Kasumi-1 (cell line): ENCODE measurements at places on chromosomes 5 and 9.

DNA sequence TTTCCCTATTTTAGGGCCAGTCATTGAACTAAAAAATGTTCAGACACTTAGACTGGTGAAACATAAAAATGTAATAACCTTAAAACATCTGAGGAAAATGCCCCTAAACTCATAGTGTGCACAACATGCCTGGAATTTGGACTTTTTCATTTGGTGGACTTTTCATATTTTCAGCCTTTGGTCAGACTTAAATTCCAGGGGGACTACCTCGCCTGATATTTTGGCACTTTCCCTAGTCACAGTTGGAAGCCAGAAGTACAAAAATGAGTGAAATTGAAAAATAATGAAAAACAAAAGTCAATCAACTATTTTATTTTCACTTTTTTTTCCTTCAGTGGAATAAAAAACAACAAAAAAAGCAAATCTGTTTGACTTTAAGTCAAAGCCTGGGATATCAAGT lies 256.2 kb downstream of the ACTL7B start:
- DNase-seq = no peak

DNA sequence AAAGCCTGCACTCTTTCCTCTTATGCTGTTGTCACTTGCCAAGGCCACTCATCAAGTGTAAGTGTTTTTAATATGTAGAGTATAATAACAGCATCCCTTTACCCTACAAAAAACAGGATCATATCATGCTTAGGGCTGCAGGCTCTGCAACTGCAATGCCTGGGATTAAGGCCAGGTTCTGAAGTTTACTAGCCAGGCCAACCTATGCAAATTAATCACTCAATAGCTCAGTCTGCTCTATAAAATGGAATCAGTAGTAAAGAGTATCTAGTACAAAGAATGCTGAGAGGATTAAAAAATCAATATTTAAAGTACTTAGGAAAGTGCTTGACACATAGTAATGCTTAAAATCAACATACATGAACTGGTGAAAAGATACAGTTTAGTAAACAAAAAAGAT lies 253.3 kb downstream of the EDIL3 start:
- DNase-seq = no peak

- no peak for DNase-seq
Measured at GRCh38 chr5:163384669-163385068, 52.7 kb upstream of the CCNG1 start.

- no peak for DNase-seq
Measured at GRCh38 chr9:84567805-84568204, 101.7 kb upstream of the NTRK2 start.

GRCh38 chr5:61348447-61348846 lies 16.4 kb downstream of the ZSWIM6 start:
- peak; percentile 10 for DNase-seq

- DNase-seq = no peak
Measured at GRCh38 chr5:169305366-169305765, 4.4 kb upstream of the SLIT3 start.

- DNase-seq = no peak
Measured at GRCh38 chr5:117332341-117332740, 757.7 kb upstream of the SEMA6A start.

GRCh38 chr9:6054280-6055099 lies 39.1 kb upstream of the RANBP6 start:
- DNase-seq = peak; percentile 25

DNA sequence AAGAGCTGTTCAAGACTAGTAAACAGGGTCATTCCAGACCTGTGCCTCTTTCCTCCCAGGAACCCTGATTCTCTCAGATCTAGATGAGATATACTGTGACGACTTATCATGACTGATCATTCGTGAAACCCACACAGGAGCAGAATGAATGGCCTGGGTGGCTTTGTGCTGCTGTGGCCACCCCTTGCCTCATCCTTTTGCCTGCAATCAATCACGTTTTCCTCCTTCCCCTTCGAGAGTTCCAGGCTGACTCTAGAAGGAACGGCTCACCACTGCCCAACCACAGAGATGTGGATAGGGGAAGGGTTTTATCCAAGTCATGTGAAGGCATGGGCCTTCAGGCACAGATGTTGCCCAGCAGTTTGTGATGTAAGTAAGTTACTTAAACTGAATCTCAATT lies 5.8 kb downstream of the ANXA6 start:
- DNase-seq = peak; percentile 86

GRCh38 chr9:133772581-133772980 lies 34.4 kb upstream of the SARDH start:
- no peak for DNase-seq

DNA sequence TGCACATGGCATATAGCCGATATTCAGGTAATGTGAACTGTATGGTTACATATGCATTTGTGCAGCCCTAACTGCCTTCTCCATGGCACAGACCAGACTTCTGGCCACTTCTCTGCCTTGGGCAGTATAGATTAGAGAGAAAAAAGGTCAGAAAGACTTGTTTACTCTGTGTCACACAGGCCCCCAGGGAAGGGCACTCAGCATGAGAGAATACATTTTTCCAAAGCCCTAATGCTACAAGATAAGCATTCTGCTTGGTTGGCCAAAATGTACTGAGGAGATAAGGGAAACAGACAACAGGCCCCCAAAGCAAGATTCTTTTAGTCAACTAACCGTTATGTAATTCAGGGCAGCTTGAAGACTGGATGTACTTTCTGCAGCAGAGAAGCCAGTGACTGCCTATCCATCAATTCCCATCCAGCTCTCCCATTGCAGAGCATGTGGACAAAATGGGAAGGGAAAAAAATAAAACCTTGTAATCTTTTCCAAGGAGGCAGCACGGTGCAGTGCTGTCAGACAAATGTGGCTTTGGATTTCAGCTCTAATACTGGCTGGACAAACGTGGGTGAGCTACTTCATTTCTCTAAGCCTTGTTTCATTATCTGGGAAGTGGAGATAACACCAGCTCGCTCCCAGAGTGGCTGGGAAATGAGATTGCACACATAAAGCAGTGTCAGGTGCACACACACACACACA lies 205.9 kb downstream of the NSG2 start:
- DNase-seq = no peak

DNA sequence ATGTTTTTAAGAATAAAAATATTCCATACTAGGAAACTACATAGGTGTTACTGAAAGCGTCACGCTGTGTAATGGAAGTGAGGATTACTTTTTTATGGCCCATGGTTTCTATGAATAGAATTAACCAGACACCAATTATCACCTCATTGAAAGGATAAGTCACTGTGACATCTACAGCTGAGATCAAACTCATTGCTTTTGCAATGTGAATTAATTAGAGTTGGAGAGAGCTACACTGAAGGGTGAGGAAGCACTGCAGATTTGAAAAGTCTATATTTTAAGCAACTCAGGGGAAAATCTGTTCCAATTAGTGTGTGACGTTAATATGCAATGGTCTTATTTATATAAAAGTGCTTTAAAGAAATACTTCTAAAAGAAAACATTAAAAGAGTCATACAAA lies 1300.1 kb upstream of the DMAC1 start:
- no peak for DNase-seq

- no peak for DNase-seq
Measured at GRCh38 chr5:67817652-67818051, 397.9 kb upstream of the PIK3R1 start.

GRCh38 chr5:34675857-34676256 lies 19.7 kb downstream of the RAI14 start:
- no peak for DNase-seq

- no peak for DNase-seq
Measured at GRCh38 chr9:93857528-93857927, 97.6 kb downstream of the BARX1 start.

GRCh38 chr9:36840898-36841536 lies 193.1 kb downstream of the PAX5 start:
- DNase-seq = no peak

DNA sequence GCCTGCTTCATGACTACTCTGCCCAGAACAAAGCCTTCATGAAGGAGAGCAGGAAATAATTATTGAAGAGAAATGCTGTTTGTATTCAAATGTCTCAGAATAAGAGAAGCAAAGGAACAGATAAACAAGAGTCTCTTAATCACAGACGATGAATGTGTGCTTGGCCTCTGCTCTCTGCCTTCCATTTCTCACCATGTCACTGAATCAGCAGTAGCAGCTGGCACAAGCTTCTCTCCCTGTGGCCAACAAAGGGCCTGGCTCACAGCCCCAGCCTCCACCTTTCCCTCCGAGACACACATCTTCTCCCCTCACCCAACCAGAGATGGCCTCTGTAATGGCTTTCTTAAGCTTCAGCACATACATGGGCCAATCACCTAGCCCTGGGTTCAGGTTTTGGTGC lies 128.1 kb upstream of the SLIT3 start:
- no peak for DNase-seq

DNA sequence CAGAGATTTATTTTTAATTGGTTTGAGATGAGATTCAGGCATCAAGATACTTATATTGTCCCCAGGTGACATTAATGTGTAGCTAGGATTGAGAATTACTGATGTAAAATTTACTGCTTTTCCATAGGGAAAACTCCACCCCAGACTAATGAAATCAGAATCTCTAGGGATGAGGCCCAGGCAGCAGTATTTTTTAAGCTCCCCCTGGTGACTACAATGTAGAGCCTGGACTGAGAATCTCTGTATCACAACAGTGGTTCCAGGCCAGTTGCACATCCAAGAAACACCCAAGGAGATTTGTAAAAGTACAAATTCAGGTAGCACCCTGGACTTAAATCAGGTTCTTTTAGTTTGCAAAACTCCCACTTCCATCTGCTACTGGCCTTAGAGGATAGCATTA lies 185.7 kb downstream of the MARCHF11 start:
- no peak for DNase-seq

DNA sequence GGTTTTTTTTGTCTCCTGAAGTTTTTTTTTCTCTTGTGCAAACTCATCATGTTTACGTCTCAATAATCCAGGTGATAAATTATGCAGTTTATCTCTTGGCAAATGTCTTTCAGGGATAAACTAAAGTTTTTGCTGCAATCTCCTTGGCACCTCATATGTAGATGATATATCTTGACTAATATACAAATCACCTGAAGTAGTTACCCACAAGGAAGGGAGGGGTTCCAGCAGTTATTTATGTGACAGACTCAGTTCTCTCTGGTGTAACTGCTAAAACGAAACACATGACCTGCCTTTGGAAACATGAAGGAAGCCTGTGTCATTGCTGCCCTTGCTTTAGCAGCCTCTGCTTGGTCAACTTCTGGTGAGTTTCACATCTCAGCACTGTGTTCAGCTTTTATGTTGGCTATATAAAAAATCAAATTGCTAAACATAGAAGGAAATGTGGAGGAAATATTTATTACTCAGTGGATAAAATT lies 39.3 kb upstream of the KIAA1958 start:
- no peak for DNase-seq

DNA sequence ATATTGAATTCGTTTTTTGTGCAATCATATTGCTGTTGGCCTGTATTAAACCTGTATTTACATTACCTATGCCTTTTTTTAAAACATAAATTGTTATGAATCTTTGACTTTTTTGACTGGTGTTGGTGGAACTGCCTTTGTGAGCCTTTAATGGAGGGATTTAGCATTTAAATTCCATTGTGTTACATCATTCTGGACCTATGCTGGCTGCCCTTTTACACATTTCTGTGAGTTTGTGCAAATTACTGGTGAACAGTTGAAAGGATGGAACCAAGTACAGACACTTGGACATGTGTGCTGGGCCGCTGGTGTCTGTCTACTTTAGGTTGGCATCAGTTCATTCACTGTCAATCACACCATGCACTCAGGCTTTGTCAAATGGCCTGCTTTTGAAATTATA lies 3.4 kb downstream of the SNX18 start:
- DNase-seq = no peak

DNA sequence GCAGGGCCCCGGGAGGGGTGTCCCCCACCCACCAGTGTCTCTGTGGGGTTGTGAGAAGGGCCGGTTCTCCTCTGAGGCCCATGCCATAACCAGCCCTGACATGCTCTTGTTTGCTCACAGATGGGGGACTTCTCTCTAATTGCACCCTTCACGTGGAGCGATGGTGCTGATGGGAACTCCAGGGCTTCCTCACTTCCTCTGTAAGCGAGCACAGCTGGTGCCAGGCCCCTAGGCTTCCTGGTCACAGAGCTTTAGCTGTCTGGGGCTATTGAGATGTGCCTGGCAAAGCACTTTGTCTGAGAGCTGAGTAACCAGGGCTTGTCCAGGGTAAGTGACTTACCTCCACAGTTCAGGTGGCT lies 36.4 kb downstream of the PHF2 start:
- peak; percentile 41 for DNase-seq

DNA sequence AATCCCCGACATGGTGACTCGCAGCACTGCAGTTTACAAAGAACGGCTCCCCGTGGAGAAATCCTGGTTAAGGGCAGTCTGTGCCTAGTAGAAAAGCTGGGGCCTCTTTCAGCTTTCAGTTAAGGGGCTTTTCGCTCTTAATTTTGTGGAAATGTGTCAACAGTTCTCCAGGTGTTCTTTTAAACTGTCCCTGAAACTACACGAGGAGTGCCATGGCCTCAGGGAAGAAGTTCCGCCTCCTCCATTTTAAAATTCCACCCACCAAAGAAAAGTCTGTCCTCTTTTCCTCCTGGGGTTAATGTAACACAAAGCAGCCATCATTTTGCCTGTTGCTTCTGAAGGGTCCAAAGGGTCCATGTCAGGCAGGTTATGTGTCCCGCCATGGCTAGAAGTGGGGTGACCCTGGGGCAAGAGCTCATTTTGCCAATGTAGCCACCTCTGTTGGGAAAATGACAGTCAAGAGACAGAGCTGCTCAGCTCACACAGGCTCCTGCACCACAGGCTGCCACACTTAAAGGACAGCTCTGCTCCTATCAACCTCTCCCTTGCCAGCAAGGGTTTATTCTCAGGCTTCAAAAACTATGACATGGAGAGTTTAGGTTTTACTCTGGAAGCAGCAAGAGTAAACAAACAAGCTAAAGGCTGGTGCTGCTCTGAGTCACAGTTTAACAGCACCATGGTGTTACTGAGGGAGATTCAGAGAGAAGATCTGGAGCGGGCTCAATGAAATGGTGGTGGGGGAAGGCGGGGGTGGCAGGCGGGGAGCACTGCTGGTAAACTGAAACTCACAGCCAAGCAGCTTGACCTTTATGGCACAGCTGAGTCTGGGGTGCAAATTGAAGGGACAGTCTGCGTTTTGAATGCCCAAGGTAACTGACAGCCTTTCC lies 3.2 kb downstream of the WHRN start:
- DNase-seq = no peak

GRCh38 chr5:53482717-53483638 lies 2.5 kb downstream of the FST start:
- DNase-seq = peak; percentile 25

- DNase-seq = peak; percentile 65
Measured at GRCh38 chr9:37200433-37201005, 80.1 kb downstream of the ZCCHC7 start.
